HTR-8/SVneo (cell line): ENCODE measurements at places on chromosomes 16 and 17.

- peak; percentile 51 for DNase-seq
Measured at GRCh38 chr16:495127-495748, 32.3 kb upstream of the CAPN15 start.

DNA sequence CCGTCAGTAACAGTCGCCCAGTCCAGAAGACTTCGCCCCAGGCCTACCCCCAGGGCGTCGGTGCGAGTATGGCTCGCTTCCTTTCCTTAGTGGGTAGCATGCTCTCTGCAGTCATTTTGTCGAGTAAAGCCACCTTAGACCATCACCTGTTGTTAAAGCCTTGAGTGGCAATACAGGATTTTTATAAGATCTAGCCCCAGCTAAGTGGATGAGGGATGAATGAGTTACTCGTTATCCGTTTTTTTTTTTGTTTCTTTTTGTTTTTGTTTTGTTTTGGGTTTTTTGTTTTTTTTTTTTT is 322 bp upstream of the KLHL11 start:
- no peak for DNase-seq

GRCh38 chr16:56346131-56346890 is 79.0 kb downstream of the AMFR start:
- no peak for DNase-seq

DNA sequence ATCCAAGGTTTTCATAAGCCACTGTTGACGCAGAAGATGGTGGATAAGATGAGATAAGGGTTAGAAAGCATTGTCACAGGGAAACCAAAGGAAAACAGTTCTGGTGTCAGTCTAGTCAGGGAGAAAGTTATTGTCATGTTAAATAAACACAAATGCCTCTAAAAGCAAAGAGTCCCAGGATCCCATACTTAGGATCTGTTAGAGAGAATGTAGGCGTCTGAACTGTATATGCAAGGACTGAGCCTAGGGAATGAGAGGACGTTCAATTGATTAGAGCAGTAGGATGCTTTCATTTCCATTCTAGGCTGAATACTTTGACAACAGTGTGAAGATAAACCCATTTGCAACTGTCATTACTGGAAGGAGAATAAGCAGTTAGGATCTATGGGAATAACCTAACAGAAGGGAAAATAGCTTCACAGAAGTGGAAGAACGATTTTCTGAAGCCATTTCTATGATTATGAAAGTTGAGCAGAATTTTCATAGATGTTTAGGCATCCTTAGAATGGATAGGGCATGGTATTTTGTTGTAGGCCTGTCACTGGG is 1149.1 kb upstream of the CDH8 start:
- DNase-seq = no peak

- no peak for DNase-seq
Measured at GRCh38 chr17:66347661-66348514, 45.5 kb downstream of the PRKCA start.

- no peak for DNase-seq
Measured at GRCh38 chr17:76561332-76561731, 21.5 kb downstream of the PRCD start.

GRCh38 chr16:68528686-68529379 is 10.3 kb upstream of the ZFP90 start:
- peak; percentile 92 for DNase-seq
